ENCODE measurements at places on chromosomes 7 and 10.

DNA sequence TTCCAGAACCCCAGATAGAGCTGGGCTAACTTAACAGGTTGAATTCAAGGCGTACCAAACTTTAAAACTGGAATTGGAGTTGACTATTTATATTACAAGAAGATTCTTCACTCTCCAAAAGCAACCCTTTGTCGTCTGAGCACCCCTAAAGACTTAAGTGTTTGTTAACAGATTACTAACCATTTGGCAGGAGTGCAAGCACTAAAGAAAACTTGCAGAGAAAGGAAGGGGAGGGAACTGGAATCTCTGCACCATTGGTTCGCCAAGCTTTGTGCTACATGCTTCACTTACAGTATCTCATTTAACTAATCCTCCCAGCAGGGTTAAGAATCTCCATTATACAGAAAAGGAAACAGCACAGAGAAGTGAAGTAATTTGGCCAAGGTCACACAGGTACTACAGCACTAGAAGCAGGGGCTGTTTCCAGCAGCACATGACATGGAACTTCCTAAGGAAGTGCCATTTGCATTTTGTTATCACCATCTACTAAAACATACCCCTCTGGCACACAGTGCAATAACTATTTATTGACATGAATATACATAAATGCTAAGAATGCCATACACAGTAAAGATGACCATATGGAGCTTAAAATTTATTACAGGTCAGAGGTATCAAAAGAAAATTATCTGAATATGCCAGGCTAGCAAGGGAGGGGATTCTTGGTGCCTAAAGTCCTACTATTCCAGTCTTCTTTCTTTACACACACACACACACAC lies 201.2 kb downstream of the KCNMA1 start:
- DNase-seq = no peak

- no peak for DNase-seq
Observed at GRCh38 chr7:44983742-44984477, 5.1 kb upstream of the MYO1G start.

DNA sequence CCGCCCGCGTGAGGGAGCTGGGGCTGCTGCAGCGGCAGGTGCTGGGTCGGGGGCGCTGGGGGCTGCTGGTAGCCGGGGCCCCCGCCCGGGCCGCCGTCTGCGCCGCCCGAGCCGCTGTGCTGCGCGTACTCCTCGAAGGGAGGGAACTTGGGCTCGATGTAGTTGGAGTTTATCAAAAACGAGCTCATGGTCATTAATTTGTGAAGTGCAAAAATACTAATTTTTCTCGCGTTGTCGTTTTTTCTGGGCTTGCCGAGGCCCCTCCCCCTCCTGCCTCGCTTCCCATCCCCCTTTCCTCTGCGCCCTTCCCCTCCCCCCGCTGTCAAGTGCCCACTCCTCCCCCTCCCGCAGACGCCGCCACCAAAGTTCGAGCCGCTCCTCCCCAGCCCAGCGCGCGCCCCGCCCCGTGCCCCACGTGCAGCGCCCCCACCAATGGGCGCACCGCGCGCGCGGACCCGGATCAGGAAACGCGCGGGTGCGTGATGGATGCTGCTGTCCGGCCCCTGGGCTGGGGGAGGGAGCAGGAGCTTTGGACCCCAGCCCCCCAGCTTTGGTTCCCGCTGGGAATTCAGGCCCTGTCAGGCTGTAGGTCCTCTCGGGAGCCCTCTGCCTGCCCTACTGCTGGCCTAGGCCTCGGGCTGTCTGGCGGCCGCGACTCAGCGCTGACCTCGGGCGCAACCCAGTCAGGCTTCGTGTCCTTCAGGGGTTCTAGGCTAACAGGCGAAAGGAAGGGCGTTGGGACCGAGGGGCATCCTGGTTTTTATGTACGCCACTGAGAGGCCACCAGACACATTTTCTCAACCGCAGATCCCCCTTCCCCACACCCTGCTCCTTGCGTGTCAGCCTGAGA lies at the start of gene HOXA4:
TSS of gene HOXA4 (minus strand) at position 218 of the 850 bp plus-strand sequence. CDS start at position 194, 24 bp downstream.
- peak; percentile 46 for DNase-seq

- no peak for DNase-seq
Observed at GRCh38 chr10:117656385-117657367, 114.1 kb downstream of the EMX2 start.

DNA sequence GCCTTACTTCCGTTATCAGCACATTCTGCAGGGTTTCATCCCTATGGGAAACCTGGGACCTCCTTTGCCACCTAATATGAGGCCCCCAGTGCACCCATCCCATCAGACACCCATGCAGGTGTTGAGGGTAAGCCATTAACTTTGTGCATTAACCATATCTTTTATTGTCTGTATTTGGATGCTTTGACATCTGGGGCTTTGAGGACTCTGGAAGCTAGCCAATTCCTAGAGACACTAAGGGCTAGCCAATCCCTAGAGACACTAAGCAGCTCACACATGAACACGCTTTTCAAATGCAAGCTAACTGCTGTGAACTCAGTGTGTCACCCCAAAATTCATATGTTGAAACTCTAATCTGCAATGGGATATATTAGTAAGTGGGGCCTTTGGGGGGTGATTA lies 272.5 kb upstream of the COBL start:
- no peak for DNase-seq

- no peak for DNase-seq
Observed at GRCh38 chr10:12633776-12634620, 284.7 kb downstream of the CAMK1D start.

- no peak for DNase-seq
Observed at GRCh38 chr10:33337326-33337957, 3.0 kb upstream of the NRP1 start.

- DNase-seq = no peak
Observed at GRCh38 chr7:45898222-45898621, 9.9 kb downstream of the IGFBP1 start.

DNA sequence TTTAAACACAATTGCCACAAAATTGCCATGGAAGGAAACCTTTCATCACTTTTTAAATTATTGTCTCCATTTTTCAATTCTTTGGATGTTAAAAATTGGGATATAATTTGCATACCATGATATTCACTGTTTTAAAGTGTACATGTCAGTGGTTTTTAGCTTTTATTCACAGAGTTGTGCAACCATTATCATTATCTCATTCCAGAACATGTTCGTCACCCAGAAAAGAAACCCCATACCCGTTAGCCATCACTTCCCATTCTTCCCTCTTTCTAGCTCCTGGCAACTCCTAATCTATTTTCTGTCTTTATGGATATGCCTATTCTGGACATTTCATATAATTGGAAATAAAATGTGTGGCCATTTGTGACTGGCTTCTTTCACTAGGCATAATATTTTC lies 260.3 kb upstream of the FERD3L start:
- DNase-seq = no peak

- DNase-seq = no peak
Observed at GRCh38 chr10:116849248-116850057, at the start of gene ENO4. Gene ENO4, plus strand, starts transcription at chr10:116849499. Its CDS starts 68 bp downstream, at chr10:116849567.

GRCh38 chr7:56083150-56083785 lies 9.5 kb downstream of the PHKG1 start:
- DNase-seq = no peak

DNA sequence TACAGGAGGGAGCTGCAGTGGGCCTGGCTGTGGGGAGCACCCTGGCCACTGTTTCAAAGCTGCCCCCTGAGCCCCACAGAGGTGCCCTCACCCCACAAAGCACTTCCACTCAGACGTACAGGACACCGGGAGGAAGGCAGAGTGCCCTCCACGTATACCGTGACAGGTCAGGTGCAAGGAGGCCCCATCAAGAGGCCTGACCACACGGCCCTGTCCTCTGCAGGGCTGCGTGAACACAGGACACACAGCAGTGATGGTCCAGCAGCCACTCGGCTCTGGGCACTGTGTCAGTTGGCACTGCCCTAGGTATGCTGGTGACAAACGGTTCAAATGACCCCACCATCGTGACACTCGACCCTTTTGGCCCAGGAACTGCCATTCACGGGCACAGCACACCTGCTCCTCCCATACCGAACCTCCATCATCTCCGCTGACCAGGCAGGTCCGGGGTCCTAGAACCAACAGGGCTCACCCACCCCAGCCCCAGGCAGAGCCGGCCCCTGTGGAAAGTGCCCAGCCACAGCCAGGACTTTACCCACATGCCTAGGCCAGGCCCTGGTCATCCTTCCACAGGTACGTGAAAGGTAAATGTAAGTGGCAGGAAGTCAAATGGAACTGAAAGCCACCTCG lies 560.9 kb downstream of the PTPRN2 start:
- DNase-seq = no peak

DNA sequence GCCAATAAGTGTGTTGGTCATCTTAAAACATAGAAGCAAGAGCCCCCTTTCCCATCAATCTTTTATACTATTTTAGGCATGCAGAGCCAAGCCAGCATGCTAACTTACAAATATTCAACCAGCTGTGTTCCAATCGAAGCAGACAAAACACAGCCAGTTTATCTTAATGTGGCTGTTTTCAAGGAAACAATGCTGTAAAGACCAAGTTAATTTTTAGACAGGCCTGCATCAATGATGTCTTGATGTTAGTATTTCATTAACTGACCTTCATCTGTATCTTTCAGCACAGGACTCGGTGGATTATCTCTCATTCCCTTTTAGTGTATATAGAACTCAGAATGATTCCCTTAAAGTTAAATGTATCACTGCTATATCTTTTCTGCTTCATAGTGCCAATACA lies 262.0 kb upstream of the ZWINT start:
- DNase-seq = no peak

DNA sequence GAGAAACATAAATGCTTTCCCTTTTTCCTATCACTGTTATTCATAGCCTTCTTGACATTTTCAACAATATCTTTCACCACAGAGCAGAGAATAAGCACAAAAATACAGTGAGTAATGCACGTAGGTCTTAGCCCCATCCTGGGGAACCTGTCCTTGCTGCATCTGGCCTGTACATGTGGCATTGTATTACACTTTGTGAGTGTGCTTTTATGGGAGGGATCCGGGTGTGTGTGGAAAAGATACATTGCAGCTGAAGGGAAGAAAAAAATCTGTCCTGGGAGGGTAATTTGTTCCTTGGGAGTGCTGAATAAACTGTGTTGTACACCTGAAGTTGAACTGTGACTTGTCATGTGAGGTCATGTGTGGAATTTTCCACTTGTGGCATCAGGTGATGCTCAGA lies 422.7 kb upstream of the LRGUK start:
- no peak for DNase-seq

DNA sequence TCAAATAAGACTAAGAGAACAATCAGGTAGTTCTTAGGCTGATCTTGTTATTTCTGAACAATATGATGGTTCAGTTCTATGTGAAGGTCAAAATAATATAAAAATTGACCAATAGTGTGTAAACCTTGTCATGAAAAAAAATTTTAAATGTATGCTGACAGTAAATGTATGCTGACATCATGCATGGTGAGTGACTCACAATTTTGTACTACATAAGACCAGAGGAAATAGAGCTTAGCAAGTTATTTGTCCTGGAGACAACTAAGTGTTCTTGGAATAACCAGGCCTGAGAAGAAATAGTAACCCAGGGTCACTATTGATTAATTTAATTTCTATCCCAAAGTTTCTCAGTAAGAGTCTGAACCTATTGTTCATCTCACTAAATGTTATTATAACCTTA lies 182.2 kb upstream of the PCDH15 start:
- no peak for DNase-seq

GRCh38 chr10:5282137-5282536 lies 82.6 kb upstream of the UCN3 start:
- DNase-seq = no peak

DNA sequence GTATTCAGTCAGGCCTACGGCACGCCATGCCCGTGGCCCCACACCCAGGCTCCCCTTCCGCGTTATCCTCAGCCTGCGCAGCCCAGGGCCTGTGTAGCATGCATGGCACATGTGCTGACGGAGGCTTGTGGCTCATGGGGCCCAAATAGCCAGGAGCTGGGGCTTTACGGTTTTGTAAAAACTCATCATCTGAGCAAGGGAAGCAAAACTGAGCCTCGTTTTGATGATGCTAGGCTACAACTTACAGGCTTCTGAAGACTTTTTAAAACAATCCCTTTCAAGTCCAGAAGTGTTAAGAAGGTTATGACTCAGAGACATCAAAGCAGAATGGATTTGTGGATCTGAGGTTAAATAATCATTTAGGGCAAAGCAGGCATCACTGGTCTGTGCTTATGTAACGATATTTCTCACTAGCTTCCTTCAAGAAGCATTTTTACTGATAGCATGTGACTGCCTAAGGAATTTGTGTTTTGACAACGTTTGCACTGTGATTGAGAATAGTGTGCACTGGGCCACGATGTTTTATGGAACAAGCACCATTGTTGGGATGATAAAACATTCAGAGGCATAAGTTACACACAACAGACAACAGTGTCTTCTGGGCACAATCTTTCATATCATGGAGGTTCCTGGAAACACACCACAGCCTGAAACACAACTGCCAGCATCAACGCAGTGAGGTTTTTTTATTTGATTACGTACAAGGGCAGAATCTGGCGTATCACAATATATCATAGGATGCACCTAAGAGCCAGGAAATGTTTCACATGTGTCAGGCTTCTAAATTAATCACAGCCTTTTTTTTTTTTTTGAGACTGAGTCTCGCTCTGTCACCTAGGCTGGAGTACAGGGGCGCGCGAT lies 274.3 kb downstream of the CCDC3 start:
- no peak for DNase-seq

GRCh38 chr7:102456327-102456726 lies 8.3 kb downstream of the ALKBH4 start:
- no peak for DNase-seq

DNA sequence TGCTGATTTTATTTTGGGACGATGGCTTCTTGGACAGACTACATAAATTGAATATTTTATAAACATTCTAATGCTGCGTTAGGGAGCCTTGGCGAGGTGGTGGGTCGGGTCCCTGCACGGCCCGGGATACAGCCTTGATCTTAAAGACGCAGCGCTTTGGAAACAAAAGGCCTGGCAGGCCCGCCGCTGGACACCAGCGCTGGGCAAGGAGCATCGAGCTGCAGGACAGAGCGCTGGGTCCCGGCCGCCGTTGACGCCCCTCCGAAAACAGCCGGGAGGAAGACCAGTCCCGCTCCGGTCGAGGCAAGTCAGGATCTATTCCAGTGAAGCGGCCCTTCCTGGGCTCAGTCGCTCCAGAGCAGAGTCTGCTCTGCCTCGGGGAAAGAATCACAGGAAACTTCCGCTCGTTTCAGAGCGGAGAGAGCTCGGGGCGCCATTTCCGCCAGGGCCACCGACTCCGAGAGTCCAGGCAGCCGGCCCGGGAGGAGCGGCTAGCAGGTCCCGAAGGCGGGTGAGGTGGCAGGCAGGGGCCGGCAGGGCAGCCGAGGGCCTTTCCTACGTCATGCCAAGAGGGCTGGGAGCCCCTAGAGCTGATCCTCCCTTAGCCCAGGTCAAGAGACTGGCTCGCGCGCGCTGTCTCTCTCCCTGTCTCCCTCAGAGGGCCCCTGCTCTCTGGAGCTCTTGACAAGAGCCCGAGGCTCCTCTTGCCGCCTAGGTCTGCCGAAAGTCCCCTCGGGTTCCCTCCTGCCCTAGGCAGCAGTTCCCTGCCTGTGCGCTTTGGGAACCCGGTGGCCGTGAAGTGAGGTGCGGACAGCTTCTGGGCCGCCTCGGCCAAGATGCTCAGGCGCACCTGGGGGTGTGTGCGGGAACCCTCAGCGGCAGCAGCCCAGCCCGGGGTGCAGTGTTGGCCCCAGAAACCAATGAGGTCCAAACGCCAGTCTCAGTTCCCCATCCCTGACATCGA lies 1.4 kb upstream of the DRGX start:
- DNase-seq = no peak
